ENCODE measurements at places on chromosomes 1 and 21. TPM values are rescaled to one million over a fixed set of nuclear protein-coding genes. Genes with fewer than 3 reads are reported as not detected.

KRTAP13-4 gene
- total RNA-seq = not detected

VWA1 gene
- 5.9 TPM for total RNA-seq

RHEX gene
- total RNA-seq = not detected

RUNX3 gene
- not detected for total RNA-seq

HSD3B2 gene
- total RNA-seq = not detected

TFF2 gene
- not detected for total RNA-seq

TMEM200B gene
- total RNA-seq = 14.2 TPM

GLIS1 gene
- total RNA-seq = 0.86 TPM

UMODL1 gene
- 0.29 TPM for total RNA-seq

CELA3A gene
- total RNA-seq = not detected

TP73 gene
- not detected for total RNA-seq

IVL gene
- total RNA-seq = not detected

USH2A gene
- under 0.01 TPM for total RNA-seq

All from placental pericyte (primary cell).